ENCODE measurements at places on chromosomes 7 and 10.

DNA sequence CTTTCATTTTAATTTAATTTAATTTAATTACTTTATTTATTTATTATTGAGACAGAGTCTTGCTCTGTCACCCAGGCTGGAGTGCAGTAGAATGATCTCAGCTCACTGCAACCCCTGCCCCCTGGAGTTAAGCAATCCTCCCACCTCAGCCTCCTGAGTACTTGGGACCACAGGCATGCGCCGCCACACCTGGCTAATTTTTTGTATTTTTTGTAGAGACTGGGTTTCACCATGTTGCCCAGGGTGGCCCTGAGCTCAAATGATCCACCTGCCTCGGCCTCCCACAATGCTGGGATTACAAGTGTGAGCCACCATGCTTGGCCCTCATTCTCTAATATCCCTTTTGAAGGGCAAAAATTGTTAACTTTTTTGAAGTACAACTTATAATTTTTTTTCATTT lies 92.9 kb downstream of the XRCC2 start:
- DNase-seq: no peak

GRCh38 chr7:30041526-30042269 lies 13.5 kb downstream of the PLEKHA8 start:
- DNase-seq: no peak

- DNase-seq: no peak
Observed at GRCh38 chr7:121279060-121279620, 49.7 kb upstream of the WNT16 start.

- DNase-seq: no peak
Observed at GRCh38 chr7:107715531-107715930, 28.4 kb upstream of the CBLL1 start.

- no peak for DNase-seq
Observed at GRCh38 chr10:129511758-129512157, 44.7 kb downstream of the MGMT start.

GRCh38 chr10:6384847-6385246 lies 182.1 kb downstream of the PFKFB3 start:
- DNase-seq: no peak

- no peak for DNase-seq
Observed at GRCh38 chr10:15990535-15991129, 130.3 kb upstream of the MINDY3 start.

- no peak for DNase-seq
Observed at GRCh38 chr10:5076615-5077014, 17.6 kb upstream of the AKR1C3 start.

- DNase-seq: no peak
Observed at GRCh38 chr10:30420266-30420665, 13.7 kb upstream of the MAP3K8 start.

DNA sequence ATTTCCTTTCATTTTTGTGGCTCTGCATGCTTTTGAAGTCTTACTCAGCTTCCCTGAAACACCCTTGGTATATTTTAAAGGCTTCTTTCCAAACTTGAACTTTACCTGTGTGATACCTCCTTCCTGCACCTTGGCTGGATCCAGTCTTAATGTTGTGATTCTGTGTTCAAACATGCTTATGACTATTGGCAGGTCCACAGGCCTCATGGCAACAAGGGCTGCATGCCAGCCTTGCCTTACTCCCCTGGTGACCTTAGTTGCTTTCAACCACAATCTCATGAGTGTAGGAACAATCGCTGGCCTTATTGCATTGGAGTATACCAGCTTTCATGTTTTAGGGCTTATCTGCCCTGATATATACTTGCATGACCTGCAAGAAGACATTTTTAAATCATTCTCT lies 238.7 kb downstream of the KIF20B start:
- DNase-seq: no peak

DNA sequence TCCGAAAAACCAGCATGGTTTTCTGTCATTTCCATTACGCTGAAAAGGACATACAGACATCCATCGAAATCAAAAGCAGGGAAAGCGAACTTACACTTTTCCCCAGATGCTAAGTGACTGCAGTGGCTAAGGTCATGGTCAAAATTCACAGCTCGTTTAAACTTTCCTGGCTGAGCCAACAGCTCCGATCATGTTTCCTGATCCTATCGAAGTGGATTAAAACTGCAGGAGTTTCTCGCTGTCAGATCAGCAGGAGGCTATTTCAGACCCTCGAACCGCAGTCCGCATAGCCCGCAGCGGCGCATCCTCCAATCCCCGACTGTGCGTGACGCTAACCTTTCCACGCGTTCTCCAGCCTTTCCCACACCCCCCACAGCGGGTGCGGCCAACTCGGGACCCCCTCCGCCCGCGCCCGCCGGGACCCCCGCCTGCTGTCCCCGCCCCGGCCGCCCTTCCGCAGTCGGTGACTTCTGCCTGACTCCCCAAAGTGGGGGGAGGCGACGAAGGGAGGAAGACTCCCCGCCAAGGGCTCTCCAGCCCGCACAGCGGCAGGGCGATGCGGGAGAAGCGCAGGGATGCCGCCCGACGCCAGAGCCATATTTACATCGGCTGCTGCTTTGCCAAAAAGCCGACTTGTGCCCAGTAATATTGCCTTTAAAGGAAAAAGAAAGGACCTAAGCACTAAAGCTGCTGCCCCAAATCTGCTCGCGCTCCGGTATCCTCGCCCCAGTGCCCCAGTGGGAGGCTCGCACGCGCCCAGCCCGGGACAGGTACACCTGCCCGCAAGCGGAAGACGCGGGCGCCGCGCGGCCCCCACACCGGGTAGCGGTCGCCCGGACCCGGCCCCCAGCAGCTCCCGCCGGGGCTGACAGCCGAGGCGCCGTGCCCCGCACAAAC lies 1.2 kb downstream of the PIP4K2A start:
- no peak for DNase-seq

- no peak for DNase-seq
Observed at GRCh38 chr7:70736715-70737460, 395.1 kb upstream of the GALNT17 start.

DNA sequence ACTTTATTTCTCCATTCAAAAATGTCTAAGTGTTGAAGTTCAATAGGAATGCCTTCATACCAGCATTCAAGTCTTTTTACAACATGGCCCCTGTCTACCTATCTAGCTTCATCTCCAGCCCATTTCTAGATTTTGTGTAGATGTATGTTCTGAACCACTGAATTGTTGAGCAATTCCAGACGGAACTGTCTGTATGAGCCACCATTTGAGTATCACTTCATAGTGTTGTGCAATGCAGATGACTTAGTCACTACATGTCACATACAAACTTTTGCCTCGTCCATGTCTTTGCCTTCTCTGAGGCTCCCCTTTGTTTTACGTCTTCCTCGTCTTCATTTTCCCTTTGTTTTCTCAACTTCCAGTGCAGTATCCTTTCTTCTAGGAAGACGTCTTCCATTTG lies 118.1 kb downstream of the INHBA start:
- no peak for DNase-seq

GRCh38 chr10:62005281-62005680 lies 103.8 kb downstream of the ARID5B start:
- DNase-seq: no peak

DNA sequence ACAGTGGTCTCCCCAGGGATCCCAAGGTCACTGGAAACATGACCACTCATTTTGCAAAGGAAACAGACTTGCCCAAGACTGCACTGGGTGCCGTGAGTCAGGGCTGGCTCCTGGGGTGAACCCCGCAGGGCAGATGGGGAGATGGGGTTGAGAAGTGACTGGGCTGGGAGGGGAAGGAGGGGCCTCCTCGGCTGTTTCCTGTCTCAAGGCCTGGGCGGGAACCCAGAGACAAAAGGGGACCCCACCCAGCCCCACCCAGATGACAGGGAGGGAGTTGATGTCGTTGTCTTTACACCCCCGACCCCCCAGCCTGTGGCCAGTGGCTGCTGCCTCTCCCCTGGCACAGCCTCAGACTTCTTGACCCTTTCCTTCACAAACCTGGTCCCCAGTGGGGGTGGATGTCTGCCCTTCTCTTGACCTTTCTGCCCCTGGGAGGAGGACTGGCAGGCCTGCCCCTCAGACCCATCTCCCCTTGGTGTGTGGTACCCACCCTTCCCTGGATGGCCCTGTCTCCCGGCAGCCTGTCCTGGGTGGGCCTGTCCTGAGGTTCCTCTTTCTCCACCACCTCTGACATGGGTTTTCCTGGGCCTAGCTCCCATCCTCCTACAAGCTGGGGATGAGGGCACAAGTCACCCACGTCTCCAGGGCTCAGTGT lies 1.4 kb downstream of the MYO1G start:
- no peak for DNase-seq

- peak; percentile 44 for DNase-seq
Observed at GRCh38 chr7:37853468-37853867, 5.1 kb downstream of the NME8 start.

- DNase-seq: no peak
Observed at GRCh38 chr10:129505500-129506075, 38.5 kb downstream of the MGMT start.

DNA sequence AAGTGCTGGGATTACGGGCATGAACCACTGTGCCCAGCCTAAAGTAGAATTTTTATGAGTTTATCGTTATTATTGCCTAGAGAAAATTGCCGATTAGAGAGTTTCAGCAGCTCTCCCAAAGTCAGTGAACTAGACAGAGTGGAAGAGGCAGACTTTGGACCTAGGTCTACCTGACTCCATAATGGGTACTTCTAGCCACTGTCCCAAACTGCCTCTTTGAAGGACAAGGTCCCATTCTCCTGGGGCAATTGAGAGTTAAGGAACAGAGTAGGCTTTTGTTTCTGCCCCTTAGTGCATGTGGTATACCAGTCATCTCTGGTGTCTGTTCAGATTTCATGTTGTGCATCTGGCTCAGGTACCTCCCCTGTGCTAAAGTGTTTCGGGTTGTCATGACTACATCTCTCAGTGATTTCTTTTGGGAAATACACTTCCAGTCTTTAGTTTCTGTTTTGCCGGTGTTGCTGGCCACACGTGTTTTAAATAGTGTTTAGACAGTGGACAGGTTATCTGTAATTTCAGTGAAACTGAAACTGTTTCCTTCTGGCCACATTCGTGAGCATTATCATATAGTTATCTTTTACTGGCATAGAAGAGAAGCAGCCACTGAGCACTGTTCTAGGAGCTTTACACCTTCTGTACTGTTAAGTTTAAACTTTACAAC lies 4.7 kb downstream of the TMEM236 start:
- DNase-seq: peak; percentile 21

- DNase-seq: no peak
Observed at GRCh38 chr10:32976338-32976737, 18.3 kb upstream of the ITGB1 start.
